Urinary bladder (tissue), 4 donors: ENCODE measurements at places on chromosomes 5 and 9. TPM values are rescaled to one million over a fixed set of nuclear protein-coding genes. Genes with fewer than 3 reads are reported as not detected.

- no peak for DNase-seq
Observed at GRCh38 chr5:62271870-62272269, 34.1 kb upstream of the KIF2A start.

The LCN1 gene
- total RNA-seq: not detected

- no peak for DNase-seq
Observed at GRCh38 chr5:159478950-159479349, 148.7 kb upstream of the IL12B start.

DNA sequence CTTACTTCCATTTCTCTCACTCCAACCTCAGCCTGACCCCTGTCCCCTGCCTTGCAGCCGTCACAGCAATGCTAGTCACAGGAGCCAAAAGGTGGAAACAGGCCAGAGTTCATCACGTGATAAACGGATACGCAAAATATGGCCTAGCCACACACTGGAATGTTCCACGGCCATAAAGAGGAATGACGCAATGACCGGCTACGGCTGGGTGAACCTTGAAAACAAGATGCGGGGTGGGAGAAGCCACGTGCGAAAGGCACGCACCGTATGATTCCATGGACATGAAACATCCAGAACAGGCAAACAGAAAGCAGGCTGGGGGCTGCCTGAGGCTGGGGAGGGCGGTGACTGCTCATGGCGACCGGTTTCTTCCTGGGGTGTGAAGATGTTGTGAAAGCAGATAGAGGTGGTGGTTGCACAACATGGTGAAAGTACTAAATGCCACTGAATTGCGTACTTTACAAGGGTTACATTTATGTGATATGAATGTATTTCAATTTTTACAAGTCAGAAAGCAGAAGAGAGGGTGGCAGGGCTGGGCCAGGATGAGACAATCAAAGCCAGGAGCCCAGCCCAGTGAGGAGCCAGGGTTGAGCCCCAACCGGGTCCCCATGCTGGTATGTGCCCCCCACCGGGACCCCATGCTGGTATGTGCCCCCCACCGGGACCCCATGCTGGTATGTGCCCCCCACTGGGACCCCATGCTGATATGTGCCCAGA lies 117.8 kb upstream of the SARDH start:
- peak; percentile 42 for DNase-seq

DNA sequence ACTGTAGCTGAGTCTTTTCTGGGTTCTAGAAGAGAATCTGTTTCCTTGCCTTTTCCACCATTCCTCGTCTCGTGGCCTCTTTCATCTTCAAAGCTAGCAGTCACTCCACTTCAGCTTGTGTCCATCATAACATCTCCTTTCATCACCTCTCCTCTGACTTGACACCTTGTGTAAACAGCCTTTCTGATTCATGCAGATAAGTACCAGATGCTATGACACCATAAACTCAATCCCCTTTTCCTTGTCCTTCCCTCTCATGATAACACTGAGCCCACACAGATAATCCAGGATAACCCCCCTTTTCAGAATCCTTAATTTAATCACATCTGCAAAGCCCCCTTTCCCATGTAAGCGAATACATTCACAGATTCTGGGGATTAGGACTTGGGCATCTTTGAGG lies 95.5 kb downstream of the SNX24 start:
- no peak for DNase-seq

The ADAMTS13 gene
- total RNA-seq: 1.8 TPM

The BAAT gene
- not detected for total RNA-seq

DNA sequence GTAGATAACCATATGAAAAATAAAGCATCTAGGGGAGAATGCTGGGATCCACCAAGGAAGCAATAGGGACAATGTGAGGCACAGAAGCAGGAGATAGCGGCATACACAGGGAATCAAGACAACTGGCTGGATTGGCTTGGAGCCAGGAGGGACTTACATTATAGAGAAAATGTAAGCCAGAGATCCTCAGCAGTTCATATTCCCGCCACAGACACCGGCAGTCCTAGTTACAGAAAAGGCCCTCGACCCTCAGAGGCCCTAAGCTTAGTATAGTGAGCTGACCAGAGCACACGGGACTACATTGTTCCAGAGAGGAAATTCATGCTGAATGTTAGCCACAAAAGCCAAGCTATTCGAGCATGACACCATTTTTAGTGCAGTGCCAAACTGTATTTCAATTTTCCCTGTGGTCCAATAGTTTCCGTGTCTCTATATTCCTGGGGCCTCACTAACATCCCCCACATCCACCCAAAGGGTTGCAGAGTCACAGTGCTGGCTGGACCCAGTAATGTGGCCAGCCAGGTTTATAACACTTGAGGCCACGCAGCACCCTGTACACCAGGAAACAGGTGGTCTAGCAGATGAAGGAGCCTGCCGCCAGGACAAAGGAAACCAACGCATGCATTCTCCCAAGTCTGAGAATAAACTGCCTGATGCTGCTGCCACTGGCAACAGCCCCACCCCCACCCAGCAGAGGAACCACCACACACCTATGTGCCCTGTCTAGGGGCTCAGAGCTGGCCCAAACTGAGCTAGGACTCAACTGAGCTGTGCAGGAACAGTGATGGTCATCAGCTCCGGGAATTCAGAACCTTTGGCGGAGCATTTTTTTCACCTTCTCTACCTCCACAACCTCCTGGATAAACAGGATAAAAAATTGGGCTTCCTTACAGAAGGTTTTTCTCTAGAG lies 693.2 kb upstream of the CHD1 start:
- DNase-seq: no peak

The KIF4B gene
- total RNA-seq: 0.05 TPM

- DNase-seq: no peak
Observed at GRCh38 chr9:2120926-2121689, 106.0 kb downstream of the SMARCA2 start.

GRCh38 chr9:128628471-128629048 lies 28.1 kb downstream of the DYNC2I2 start:
- DNase-seq: no peak
